ENCODE measurements at places on chromosomes 1 and 21.

DNA sequence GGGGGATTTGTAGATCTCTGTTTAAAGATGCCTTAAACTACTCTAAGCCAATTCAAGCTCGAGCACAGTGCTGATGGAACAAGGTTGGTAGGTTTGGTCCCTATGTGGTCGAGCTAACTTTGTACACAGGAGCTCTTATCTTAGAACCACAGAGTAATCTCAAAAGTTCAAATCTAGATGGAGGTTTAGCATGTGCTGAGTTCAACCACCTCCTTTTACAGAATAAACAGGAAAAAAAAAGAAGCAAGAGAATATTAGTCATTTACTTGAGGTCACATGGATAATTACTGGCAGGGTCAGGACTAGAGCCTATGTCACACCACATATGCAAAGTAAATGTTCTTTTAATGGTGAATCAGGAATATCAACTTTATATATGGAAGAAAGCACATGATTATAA, 86.2 kb downstream of the DTL start:
- DNase-seq = no peak

- DNase-seq = no peak
Observed at GRCh38 chr1:70947835-70948234, 99.8 kb downstream of the PTGER3 start.

DNA sequence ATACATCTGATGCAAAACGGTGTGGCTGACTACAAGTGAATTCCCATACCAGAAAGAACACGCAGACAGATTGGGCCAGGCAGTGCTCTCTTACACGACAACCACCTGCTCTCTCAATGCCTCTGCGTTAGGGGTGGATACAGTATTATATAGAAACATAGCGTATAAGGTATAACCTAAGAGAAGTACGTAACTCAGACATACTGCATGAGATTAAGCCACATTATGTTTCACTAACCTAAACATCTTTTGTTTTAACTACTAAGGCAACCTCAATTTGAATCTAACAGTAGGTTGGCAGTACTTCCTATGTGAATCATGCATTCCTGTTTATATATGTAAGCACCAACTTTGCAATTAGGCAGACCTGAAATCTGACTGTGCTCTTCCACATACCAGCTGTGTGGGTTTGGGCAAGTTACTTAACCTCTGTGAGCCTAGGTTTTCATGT, 58.1 kb upstream of the COA6 start:
- DNase-seq = no peak

GRCh38 chr1:209326076-209326475, 257.4 kb upstream of the CAMK1G start:
- no peak for DNase-seq

- no peak for DNase-seq
Observed at GRCh38 chr1:68433395-68433794, 16.4 kb downstream of the RPE65 start.

- DNase-seq = no peak
Observed at GRCh38 chr1:21326861-21327344, 36.6 kb upstream of the ECE1 start.

DNA sequence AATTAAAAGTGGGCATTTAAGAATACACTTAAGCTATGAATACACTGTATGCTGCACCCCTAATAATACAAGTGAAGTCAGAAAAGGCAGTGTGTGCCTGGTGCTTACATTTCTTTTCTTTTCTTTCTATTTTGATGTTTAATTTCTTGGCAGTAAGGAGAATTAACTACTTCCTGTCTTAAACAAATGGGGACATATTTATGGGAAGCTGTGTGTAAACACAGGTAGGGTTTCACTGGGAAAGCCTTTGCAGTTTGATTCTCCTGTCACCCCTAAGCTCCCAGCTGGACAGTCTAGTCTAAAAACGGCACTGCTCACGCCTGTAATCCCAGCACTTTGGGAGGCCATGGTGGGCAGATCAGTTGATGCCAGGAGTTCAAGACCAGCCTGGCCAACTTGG, 146.0 kb downstream of the MIS18A start:
- DNase-seq = no peak

- no peak for DNase-seq
Observed at GRCh38 chr1:17546946-17547670, 7.6 kb downstream of the ARHGEF10L start.

- DNase-seq = no peak
Observed at GRCh38 chr1:109658533-109659042, 2.7 kb downstream of the GSTM4 start.

GRCh38 chr1:154483941-154484803, 17.8 kb upstream of the TDRD10 start:
- no peak for DNase-seq

DNA sequence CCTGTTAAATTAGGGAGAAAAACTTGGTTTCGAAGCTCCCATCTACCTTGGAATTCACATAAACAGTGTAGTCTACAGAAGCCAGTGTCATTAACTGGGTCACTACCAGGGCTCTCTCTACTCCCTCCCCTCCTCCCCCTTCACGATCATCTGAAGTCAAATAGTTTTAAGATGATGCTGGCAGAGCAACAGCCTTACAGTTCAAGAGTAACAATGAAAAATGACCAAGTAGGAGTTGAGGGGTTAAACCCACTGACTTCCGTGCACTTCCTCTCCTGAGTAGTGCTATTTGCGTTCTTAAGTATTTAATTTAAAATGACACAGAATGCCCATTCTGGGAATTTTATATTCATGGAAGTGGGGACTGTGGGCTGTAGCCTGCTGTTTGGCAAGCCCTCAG, 236.9 kb downstream of the SIPA1L2 start:
- no peak for DNase-seq

- DNase-seq = no peak
Observed at GRCh38 chr21:36909423-36909822, 57.0 kb downstream of the HLCS start.

DNA sequence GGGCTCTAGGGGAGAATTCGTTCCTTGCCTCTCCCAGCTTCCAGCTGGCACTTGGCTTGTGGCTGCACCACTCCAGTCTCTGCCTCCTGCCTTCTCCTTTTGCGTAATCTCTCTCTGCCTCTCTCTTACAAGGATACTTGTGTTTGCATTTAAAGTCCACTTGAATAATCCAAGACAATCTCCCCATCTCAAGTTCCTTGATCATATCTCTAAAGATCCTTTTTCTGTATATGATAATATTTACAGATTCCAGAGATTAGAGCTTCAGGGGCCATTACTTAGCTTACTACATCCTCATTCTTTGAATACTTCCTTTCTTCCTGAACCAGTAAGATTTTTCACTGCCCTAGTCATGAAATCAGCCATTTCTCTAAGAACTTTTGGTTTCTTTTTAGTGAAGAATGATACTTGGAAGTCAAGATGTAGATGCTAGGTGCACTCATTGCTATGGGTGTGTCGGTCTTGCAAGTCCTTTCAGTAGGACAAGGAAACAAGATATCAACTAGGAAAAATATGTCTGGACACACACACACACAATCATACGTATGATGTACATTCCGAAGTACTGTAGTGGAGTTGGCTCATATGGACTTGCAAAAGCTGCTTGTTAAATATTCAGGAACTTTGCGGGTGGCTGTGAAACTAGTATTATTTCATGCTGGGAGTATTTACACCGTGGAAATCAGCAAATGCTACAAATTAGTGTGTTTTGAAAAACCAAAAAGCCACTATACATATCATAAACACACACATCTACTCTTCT, 20.8 kb upstream of the RLF start:
- DNase-seq = no peak

GRCh38 chr1:157404063-157404501, 148.2 kb downstream of the FCRL5 start:
- DNase-seq = no peak

DNA sequence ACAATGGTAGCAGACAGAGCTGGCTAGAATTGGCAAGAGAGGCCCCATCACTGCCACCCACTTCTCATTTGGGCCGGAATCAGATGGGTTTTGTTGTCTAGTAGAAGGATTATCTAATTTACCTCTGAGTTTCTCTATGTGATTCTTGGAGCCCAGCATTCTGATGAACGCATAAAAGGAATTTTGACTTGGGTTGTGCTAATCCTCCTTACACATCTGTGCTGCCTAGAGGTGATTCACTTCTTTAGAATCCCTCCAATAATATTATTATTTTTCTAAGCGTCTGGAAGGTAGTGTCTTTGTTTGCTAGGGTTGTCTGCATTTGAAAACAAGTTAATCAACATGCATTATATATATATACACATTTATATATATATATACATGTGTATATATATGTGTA, 118.1 kb downstream of the RUNX1 start:
- no peak for DNase-seq

- no peak for DNase-seq
Observed at GRCh38 chr1:25106352-25106751, 126.0 kb downstream of the SYF2 start.

DNA sequence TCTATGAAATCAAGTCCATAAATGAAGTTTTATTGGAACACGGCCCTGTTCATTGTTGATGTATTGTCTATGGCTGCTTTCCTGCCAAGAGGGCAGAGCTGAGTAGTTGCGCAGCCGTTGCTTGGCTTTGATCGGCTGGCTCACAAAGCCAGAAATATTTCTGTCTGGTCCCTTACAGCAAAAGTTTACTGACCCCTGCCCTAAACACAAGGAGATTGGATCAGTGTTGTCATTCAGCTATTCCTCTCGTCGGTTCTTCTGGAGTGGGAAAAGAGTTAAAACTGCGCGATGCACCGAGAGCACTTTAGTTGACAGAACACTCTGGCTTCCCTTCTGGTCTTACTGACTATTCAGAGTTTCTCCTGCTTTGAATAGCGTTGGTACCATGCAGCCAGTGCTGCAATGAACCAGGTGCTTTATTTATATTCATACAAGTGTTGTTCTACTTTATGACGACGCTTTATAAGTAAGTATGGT, 868 bp downstream of the ZBTB40 start:
- DNase-seq = no peak

GRCh38 chr21:46455575-46456385, 2.9 kb upstream of the DIP2A start:
- DNase-seq = no peak

- no peak for DNase-seq
Observed at GRCh38 chr1:230351514-230351913, 74.6 kb downstream of the PGBD5 start.

DNA sequence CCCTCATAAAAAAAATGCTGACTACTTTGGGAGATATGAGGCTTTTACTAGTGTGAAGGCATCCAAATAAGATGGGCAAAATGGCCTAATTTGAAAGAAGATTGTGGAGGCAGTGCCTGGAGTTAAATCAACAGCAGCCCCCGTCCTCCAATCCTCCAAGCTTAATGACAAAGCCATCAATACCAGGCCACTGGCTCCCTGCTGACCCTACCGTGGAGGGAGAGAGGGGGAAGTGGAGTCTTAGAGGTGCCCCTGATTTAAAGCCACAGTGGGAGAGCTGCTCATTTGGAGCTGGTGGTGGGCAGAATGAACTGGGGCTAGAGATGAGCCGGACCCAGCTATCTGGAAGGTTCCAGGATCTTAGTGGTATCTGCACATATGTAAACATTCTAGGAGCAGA, 24.3 kb upstream of the KNCN start:
- no peak for DNase-seq

GRCh38 chr21:30620522-30620921, at the start of gene KRTAP20-4:
Gene KRTAP20-4 (plus strand): TSS chr21:30620627.
- DNase-seq = no peak

- no peak for DNase-seq
Observed at GRCh38 chr1:89657886-89658285, 25.0 kb downstream of the LRRC8C start.

DNA sequence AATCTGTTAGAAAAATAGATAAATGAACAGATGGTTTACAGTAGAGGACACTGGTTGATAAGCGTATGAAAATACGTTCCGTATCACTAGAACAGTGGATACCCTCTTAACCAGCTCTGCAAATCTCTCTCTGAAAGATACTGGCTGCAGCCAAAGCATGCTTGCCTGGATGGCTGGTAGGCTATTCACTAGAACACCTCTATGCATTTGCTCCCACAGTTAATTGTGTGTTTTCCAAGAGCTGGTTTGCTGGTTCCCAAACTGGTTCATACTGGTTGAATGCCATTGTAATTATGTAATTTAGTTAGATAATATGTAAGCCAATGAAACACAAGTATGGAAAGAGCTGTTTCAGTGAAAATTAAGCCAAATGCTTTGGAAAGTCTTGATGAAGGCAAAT, 126.6 kb downstream of the C1orf21 start:
- no peak for DNase-seq

DNA sequence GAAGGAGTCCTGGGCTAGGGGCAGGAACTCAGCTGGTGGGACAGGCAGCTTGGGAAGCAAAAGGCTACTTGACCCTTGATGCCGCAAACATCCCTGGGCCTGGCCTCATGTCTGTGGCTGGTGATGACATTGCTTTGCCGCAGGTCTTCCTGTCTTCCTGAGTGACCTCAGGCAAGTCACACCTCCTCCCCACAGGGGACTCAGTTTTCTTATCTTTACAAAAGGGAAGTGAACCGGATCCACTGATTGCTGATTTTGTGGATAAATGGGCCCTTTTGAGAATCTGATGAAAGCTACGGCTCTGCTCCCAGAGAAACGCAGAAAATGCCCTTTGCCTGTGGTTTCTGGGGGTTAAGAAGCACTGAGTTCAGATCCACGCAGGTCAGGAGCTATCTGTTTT, 20.7 kb downstream of the PLOD1 start:
- DNase-seq = no peak

DNA sequence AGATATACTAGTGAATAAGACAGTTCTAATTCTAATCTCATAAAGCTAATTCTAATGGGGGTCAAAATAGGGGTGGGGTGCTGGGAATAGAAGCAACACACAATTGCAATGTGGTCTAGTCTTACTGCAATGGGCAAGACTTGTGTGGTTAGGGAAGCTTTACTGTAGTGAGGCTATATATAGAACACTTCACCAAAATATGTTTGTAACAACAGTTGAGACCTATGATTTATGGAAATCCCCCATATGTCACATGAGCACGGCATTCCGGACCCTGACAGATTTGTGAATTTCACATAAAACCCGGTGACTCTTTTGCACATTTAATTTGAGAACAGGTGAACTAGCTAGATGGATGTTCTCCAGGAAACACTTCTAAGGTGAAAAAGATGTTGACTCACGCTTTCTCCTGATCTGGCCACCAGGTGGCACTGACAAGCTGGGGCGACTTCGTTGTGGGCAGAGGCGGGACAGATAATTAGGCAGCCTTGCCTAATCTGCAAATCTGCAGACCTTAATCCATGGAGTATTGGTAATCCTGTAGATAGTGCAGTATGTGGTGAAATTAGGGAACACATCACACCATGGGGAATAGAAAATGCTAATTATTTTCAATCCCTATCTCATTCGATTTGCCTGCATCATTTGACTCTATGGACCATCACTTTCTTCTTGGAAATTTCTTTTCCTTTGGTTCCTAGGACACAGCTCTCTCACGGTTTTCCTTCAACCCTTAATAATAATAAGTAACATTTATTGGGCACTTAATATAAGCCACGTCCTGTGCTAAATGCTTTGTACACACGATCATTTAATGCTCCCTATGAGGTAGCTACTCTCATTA, 37.7 kb downstream of the KIAA0040 start:
- DNase-seq = peak; percentile 45

GRCh38 chr1:24364975-24365678, 46.0 kb downstream of the GRHL3 start:
- DNase-seq = peak; percentile 38

GRCh38 chr1:182677397-182678098, 6.8 kb downstream of the RGS8 start:
- no peak for DNase-seq

- no peak for DNase-seq
Observed at GRCh38 chr1:2279210-2279639, 51.1 kb downstream of the SKI start.
